ENCODE measurements at places on chromosomes 4 and X.

DNA sequence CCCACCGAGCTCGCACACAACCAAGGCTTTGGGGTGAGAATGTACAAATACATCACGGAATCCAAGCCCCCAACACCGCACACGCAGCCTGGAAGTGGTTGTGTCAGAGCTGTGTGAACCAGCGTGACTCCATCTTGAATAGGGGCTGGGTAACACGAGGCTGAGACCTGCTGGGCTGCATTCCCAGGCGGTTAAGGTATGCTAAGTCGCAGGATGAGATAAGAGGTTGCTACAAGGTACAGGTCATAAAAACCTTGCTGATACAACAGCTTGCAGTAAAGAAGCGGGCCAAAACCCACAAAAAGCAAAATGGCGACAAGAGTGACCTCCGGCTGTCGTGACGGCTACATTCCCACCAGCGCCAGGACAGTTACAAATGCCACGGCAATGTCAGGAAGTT lies 258.4 kb downstream of the DHRSX start:
- DNase-seq: no peak

GRCh38 chr4:104489731-104490095 lies 5.0 kb downstream of the CXXC4 start:
- DNase-seq: no peak

DNA sequence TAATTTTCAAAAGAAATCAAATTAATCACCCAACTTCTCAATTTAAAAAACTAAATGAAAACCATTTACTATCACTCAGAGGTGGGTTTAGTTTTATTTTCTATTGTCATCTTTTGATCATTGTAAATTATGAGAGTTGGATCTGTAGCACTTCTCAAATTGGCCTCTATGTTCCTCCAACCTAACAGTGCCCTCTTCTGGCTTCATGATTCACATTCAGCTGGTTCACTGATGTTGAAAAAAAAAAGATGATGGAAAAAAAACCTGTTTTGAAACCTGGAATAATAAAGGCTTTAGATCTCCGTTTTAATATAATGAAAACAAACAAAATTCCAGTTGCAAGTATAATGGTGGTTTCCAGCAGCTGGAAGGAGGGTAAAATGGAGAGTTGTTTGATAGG lies 2.4 kb upstream of the NBDY start:
- DNase-seq: peak; percentile 85

DNA sequence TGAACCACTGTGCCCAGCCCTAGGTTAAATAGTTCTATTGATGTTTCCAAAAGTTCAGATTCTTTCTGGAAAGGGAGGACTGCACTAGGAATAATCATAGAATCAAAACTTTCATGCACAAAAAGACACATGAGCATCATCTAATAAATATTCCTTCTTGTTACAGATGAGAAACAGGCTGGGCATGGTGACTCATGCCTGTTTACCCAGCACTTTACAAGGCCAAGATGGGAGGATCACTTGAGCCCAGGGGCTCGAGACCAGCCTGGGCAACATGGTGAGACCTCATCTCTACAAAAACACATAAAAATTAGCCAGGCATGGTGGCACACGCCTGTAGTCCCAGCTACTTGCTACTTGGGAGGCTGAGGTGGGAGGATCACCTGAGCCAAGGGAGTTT lies 27.7 kb downstream of the LARP7 start:
- DNase-seq: no peak
